Stimulated activated CD4-positive, alpha-beta T cell treated with anti-CD3 and anti-CD28 coated beads, Interleukin-15, amount 100 ng/mL, for 1 hour (primary cell): ENCODE measurements at places on chromosomes 11 and 22.

DNA sequence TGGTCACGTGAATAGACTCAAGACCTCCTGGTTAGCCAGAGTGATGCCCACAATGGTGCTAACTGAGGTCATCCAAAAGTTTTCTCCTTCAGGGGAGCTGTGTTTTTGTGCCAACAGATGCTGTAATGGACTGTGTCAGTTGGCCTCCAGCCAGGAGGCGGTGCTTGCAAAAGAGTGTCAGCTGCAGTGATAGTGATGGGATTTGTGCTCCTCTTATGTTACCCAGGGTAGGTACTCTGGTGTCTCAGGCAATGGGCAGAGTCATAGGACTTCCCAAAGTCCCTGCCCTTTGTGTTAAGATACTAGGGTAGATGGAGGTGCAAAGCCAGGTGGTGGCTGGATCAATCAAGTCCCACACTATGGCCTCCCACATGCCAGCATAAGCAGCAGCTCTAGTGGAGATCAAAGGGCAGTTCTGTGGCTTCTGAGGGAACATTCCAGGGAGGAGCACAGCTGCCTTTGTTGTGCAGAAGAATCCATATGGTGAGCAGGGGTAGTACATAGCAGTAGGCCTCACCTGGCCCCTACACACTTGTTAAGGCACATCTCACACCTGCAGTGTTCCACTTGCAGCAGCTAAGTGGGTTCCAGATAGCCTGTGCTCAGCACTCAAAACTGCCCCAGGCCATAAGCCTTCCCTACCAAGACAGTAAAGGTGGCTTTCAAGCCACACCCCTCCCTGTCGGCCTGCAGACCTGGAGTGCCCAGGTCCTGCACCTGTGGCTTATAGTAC is 9.4 kb upstream of the FANCF start:
- DNase-seq, result no peak

DNA sequence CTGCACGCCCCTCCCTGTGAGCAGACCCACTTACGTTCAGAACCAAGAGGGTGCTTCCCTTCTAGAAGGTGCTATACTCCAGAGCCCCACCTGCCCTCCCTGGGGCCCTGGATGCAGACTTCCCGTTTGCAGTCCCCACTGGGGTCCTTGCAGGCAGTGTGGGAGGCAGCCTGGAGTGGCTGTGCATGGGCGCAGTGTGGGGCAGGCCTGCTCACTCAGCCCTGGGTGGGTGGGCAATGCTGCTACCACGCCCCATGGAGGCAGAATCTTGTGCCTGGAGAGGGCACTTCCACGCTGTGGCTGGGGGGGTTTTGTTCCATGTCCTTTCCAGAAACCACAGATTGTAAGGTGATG is 116.2 kb downstream of the KCNQ1OT1 start:
- DNase-seq, result no peak

DNA sequence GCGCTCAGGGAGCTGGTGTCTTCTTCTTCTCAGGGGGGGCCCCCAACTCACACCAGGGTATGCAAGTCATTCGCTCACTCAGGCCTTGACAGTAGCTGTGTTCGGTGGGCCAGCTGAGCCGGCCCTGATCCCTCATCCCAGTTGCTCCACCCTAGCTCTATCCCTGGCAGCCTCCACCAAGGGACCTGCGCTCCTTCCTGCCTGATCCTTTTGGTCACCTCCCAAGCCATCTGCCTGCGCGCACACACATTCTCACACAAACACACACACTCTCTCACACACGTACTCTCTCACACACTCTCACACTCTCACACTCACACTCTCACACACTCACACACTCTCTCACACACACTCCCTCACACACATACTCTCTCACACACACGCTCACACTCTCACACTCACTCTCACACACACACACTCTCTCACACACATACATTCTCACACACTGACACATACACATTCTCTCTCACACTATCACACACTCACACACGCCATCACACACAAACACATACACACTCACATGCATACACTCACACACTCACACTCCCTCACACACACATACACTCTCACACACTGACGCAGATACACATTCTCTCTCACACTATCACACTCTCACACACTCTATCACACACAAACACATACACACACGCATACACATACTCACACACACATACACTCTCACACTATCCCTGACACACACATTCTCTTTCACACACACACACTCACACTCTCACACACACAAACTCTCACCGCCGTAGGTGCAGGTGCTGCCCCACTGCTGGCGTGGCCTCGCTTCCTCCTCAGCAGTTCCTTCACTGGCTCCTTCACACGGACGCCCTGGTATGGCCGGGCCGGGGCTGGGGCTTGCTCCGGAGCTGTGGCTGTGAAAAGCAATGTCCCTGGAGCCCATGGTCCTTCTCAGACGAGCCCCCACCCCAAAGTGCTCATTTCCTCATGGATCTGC is 20.8 kb downstream of the POU2AF1 start:
- DNase-seq, result no peak

- DNase-seq, result no peak
These were observed 1427.1 kb downstream of the LRRC4C start for GRCh38 chr11:40032331-40032730.

GRCh38 chr22:26023104-26023775 is 146.0 kb upstream of the SEZ6L start:
- DNase-seq, result no peak

DNA sequence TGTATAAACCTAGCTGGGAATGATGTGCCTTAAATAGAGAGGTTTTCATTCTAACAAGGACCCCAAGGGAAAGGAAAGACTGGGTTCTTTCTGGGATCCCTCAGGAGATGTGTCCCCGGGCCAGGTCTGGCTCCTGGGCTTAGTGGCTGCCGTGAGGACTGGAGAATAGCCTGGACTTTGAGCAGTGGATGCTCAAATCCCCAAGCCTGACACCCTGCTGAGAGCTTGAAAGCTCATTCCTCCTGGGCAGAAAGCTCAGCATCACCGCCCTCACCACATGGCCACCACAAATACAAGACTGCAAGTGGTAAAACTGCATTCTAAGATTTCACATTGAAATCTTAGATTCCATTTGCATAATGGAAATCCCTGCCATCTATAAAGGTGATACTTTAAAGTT is 79.4 kb upstream of the NARS2 start:
- no peak for DNase-seq

DNA sequence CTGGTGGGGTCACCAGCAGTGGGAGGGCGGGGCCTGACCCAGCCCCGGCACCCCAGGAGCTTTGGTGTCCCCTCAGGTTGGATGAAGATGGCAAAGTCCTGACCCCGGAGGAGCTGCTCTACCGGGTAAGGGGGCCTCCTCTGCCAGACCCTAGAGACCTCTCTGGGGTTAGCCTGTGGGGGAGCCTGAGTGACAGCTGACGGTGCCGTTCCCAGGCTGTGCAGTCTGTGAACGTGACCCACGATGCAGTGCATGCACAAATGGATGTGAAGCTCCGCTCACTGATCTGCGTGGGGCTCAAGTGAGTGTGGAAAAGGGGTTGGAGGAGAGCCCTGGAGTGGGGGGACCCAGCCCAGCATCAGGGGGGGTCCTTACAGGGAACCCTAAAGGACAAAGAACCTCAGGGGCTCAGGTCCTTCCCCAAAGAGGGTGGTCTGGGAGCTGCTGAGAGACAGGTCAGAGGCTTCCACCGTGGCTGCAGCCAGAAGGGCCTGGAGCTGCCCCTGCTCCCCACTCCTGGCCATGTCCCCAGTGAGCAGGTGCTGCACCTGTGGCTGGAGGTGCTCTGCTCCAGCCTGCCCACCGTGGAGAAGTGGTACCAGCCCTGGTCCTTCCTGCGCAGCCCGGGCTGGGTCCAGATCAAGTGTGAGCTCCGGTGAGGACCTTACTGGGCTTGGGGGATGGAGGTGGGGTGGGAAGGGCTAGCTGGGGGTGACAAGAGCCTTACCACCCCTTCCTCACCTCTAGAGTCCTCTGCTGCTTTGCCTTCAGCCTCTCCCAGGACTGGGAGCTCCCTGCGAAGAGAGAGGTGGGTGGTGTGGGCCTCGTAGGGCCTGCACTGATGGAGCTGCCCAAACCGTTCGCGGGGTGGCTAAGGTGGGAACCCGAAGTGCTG is 38.6 kb downstream of the SGSM3 start:
- DNase-seq, result no peak
